H9 (cell line): ENCODE measurements at places on chromosomes 2 and 18. TPM values are rescaled to one million over a fixed set of nuclear protein-coding genes. Genes with fewer than 3 reads are reported as not detected.
A peak's percentile ranks its signal among the peaks of the same experiment; 100 is the strongest.

The SP5 gene
- 1.7 and 2.2 TPM in 2 replicates for total RNA-seq

The MYL12B gene
- 166 and 180 TPM in 2 replicates for total RNA-seq

The LHCGR gene
- 0.33 and 0.44 TPM in 2 replicates for total RNA-seq

The ATOH8 gene
- 0.20 and 0.22 TPM in 2 replicates for total RNA-seq

The OBSL1 gene
- 139 and 140 TPM in 2 replicates for total RNA-seq

The CCDC74B gene
- 5.9 and 6.7 TPM in 2 replicates for total RNA-seq

The PLEKHM3 gene
- 7.3 and 7.5 TPM in 2 replicates for total RNA-seq

- no peak overlapping the region for H3K27ac ChIP-seq
- no peak for DNase-seq
- no peaks in the 10 kb centered on the region for H3K36me3 ChIP-seq
- peaks cover 10% of the 10 kb centered on the region; the same call in 1 of the 2 replicates for H3K4me1 ChIP-seq
- no peaks in the 10 kb centered on the region for H3K27me3 ChIP-seq
- no peak overlapping the region for H3K4me3 ChIP-seq
Observed at GRCh38 chr2:9754532-9754887, 88.8 kb upstream of the TAF1B start.

GRCh38 chr2:160432633-160433032 lies 61.0 kb downstream of the RBMS1 start:
- H3K4me3 ChIP-seq, result no peak overlapping the region
- no peak overlapping the region for H3K27ac ChIP-seq
- no peaks in the 10 kb centered on the region for H3K27me3 ChIP-seq
- no peaks in the 10 kb centered on the region for H3K4me1 ChIP-seq
- peaks cover 16% of the 10 kb centered on the region for H3K36me3 ChIP-seq

DNA sequence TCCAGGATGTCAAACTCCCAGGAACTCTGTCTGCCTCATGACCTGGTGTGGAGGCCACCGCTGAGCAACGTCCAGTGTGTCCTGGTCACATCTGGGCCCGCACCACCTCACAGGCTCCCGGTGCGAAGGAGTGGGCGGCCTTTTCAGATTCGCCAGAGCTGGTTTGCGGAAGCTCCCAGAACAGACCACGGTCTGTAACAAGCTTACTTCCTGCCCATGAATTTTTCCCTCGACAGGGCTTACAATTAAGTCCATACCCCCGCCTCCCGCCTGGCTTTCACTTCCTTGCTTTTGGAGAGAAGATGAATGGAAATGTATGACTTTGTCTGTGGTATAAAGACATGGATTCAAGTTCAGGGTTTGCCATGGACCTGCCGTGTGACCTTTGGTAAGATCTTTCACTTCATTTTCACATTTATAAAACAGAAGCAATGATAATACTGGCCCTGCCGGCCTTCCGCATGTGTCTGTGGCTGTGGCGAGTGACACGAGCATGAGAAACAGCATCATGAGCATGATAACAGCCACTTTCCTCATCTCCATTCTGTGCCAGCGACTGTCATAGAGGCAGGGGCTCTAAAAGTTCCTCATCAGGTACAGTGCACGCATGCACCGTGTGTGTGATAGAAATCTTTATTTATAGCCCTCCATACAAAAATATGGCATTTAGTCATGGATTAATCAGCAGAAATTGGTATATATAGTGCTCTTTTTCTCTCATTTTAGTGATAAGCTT lies 31.0 kb upstream of the KCNF1 start:
- peaks cover 13% of the 10 kb centered on the region; the same call in 1 of the 2 replicates for H3K4me1 ChIP-seq
- no peaks in the 10 kb centered on the region for H3K36me3 ChIP-seq
- DNase-seq, result no peak
- no peaks in the 10 kb centered on the region; the same call in 1 of the 2 replicates for H3K27me3 ChIP-seq
- no peak overlapping the region for H3K4me3 ChIP-seq

DNA sequence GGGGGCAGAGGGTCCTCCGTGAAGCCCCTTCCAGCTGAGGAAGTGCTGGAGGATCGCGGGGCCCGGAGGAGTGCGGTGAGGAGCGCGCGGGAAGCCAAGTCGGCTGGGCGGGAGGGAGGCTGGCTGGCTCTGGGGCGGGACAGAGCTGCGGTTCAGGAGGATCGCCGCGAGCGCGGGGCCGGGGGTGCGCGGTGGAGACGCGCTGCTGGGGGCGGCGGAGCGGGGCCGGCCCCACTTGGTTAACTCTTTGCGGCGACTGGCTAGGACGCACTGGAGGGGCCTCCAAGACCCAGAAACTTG lies 464 bp downstream of the CYBRD1 start:
- DNase-seq, result peak; percentile 56
- no peak overlapping the region for H3K27ac ChIP-seq
- no peaks in the 10 kb centered on the region for H3K36me3 ChIP-seq
- peak overlapping the region; percentile 89 for H3K4me3 ChIP-seq
- H3K27me3 ChIP-seq, result no peaks in the 10 kb centered on the region

DNA sequence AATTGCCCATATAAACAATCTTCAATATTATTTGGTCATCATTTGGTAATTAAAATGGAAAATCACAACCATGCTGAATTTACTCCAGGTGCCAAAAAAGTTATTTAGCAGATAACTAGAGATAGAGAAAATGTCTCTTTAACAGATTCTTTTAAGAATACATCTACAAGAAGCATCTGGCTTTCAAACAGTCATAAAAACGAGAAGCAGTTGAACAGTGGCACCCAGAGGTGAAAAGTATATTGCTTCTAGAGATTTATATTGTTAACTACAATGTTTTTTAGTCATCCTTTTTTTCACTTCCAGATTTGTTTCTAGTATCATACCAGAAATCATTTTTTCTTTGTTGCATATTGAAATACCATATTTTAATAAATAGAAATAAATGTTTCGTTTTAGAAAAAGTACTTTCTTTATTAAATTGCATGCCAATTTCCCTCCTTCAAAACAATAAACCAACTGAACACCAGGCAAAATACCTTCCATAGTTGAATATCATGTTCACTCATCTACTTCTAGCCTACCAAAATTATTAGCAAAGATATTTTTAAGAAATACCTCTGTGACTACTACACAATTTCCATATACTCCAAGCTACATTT lies 65.4 kb upstream of the HNRNPA3 start:
- H3K27ac ChIP-seq, result no peak overlapping the region
- no peak overlapping the region for H3K4me3 ChIP-seq

- H3K27ac ChIP-seq, result no peak overlapping the region
- H3K27me3 ChIP-seq, result no peaks in the 10 kb centered on the region
- H3K36me3 ChIP-seq, result peaks cover 12% of the 10 kb centered on the region
- no peak for DNase-seq
- H3K4me1 ChIP-seq, result no peaks in the 10 kb centered on the region
Observed at GRCh38 chr18:79372991-79373390, 22.7 kb upstream of the NFATC1 start.

GRCh38 chr2:164711766-164712138 lies 90.5 kb upstream of the GRB14 start:
- H3K27me3 ChIP-seq, result no peaks in the 10 kb centered on the region
- no peaks in the 10 kb centered on the region for H3K36me3 ChIP-seq
- H3K27ac ChIP-seq, result no peak overlapping the region
- no peaks in the 10 kb centered on the region; the same call in 1 of the 2 replicates for H3K4me1 ChIP-seq
- DNase-seq, result no peak

- no peaks in the 10 kb centered on the region for H3K4me1 ChIP-seq
- H3K27me3 ChIP-seq, result no peaks in the 10 kb centered on the region
- H3K36me3 ChIP-seq, result no peaks in the 10 kb centered on the region; the same call in 2 of the 3 replicates
- no peak for DNase-seq
Observed at GRCh38 chr2:195489101-195489500, 167.9 kb upstream of the SLC39A10 start.

GRCh38 chr2:165573534-165574461 lies 104.3 kb downstream of the CSRNP3 start:
- H3K4me3 ChIP-seq, result peak overlapping the region; percentile 73
- no peaks in the 10 kb centered on the region for H3K27me3 ChIP-seq
- H3K36me3 ChIP-seq, result no peaks in the 10 kb centered on the region
- no peak overlapping the region for H3K27ac ChIP-seq
- peak; percentile 91 for DNase-seq

GRCh38 chr2:186611526-186611925 lies 21.7 kb downstream of the ITGAV start:
- H3K27ac ChIP-seq, result no peak overlapping the region
- H3K4me3 ChIP-seq, result no peak overlapping the region
- no peaks in the 10 kb centered on the region; the same call in 1 of the 2 replicates for H3K36me3 ChIP-seq
- DNase-seq, result no peak

- no peak overlapping the region for H3K4me3 ChIP-seq
- H3K4me1 ChIP-seq, result no peaks in the 10 kb centered on the region
- no peaks in the 10 kb centered on the region for H3K27me3 ChIP-seq
Observed at GRCh38 chr2:189951791-189952535, 110.6 kb downstream of the MSTN start.

DNA sequence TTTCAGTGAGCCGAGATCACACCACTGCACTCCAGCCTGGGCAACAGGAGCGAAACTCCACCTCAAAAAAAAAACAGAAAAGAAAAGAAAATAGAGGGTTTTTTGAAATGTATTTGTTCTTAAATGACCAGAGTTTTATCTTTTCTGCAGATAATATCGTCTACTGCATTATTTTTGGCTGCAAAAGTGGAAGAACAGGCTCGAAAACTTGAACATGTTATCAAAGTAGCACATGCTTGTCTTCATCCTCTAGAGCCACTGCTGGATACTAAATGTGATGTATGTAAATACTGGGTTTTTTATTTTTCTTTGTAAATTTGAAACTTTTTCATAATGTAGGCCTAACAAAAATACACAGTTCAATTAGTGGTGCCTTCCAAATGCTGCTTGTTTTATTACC lies 18.1 kb downstream of the CCNT2 start:
- DNase-seq, result no peak
- no peaks in the 10 kb centered on the region for H3K4me1 ChIP-seq
- H3K4me3 ChIP-seq, result no peak overlapping the region
- no peaks in the 10 kb centered on the region for H3K27me3 ChIP-seq
- no peak overlapping the region for H3K27ac ChIP-seq
- H3K36me3 ChIP-seq, result peaks cover 42% of the 10 kb centered on the region

- DNase-seq, result no peak
- H3K36me3 ChIP-seq, result no peaks in the 10 kb centered on the region
- no peak overlapping the region for H3K4me3 ChIP-seq
- no peak overlapping the region for H3K27ac ChIP-seq
- H3K27me3 ChIP-seq, result no peaks in the 10 kb centered on the region
Observed at GRCh38 chr2:113039158-113039557, 13.5 kb downstream of the IL36B start.

- H3K4me3 ChIP-seq, result no peak overlapping the region
- DNase-seq, result no peak
- no peaks in the 10 kb centered on the region for H3K4me1 ChIP-seq
- H3K27ac ChIP-seq, result no peak overlapping the region
- no peaks in the 10 kb centered on the region for H3K36me3 ChIP-seq
Observed at GRCh38 chr18:63259567-63260379, 59.8 kb downstream of the BCL2 start.

DNA sequence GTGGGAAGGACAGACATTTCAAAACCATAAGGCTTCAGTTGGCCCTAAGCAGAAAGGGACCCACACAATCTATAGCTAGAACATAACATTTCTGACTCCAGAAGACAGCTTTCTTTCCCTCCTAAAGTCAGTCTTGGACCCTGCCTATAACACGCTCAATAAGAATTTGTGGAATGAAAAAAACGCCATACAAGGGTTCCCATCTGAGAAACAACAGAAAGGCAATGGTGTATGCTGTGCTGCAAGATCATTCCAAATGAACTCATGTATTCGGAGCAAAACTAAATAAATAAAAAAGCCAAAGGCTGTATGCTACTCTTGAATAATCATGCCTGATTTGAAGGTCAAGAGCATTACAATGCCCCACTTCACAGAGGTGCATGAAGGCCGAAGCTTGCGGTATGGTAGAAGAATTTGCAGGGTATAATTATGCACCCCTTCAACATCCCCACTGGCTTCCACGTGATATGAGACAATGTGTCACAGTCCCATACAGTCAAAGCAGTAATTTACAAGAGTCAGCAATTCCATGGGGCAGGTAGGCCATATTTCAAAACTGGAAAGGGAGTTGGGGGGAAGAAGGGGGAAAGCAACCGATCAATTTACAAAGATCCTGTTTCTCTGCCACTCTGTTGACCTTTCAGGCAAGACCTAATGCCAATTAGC lies 61.4 kb upstream of the SLC14A2 start:
- no peaks in the 10 kb centered on the region for H3K4me1 ChIP-seq
- H3K36me3 ChIP-seq, result no peaks in the 10 kb centered on the region
- H3K27ac ChIP-seq, result no peak overlapping the region
- H3K4me3 ChIP-seq, result no peak overlapping the region

GRCh38 chr2:203675086-203675485 lies 31.4 kb upstream of the CD28 start:
- no peak overlapping the region for H3K27ac ChIP-seq
- H3K36me3 ChIP-seq, result peaks cover 4% of the 10 kb centered on the region; the same call in 1 of the 2 replicates
- DNase-seq, result no peak
- no peaks in the 10 kb centered on the region for H3K4me1 ChIP-seq

DNA sequence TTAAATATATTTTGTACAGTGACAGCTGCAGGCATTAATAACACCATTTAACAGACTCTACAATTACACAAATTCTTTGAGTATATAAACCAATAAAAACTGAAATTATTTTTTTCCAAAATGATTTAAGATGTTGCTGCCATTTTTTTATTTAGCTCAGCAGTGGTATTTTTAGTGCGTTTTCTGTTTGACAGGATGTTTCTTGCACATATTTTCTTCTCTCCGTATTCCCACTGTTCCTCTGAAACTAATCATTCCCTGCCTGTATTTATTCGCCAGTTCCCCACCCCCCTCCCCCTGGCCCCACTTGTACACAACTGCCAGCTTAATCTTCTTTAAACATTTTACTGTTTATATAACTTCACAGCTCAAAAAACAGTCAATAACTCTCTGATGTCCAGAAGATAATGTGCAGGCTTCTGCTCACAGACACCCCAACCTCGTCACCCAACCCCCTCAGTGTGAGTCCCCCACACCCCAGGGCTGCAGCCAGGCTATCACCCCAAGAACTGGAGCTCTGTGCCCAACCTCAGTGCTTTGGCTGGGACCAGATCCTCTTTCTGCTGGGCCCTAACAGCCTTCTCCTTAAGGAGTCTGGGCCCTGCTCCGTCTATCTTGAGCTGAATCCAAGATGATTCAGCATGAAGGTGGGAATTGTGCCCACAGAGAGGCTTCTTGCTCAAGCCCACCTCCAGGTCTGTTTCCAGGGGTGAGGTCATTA lies 41.6 kb upstream of the MAP4K4 start:
- no peaks in the 10 kb centered on the region for H3K4me1 ChIP-seq
- no peak for DNase-seq
- H3K27me3 ChIP-seq, result no peaks in the 10 kb centered on the region
- H3K36me3 ChIP-seq, result no peaks in the 10 kb centered on the region

DNA sequence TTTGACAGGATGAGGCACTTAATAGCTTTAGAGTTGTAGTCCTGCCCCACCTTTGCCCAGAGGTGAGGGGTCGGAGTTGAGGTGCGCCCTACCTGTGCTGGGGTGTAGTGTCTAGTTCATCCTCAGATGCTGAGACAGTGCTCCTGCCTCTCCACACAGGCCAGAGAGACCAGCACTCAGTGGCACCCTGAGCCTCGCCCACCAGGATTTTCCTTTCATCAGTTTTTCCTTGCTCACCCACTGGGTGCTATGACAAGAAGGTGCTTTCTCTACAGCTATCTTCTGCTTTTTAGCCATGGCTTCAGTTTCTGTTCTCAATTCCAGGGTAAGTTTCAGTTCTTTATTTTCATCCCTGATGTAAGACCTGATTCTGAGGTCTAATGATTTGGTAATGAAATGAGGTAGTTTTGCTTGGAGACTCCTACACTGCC lies 16.8 kb upstream of the TMEM131 start:
- DNase-seq, result no peak
- H3K27ac ChIP-seq, result no peak overlapping the region
- H3K36me3 ChIP-seq, result no peaks in the 10 kb centered on the region
- H3K27me3 ChIP-seq, result no peaks in the 10 kb centered on the region
